IMR-90 (cell line): ENCODE measurements at places on chromosomes 6 and 20. TPM values are rescaled to one million over a fixed set of nuclear protein-coding genes. Genes with fewer than 3 reads are reported as not detected.

Gene SCGN
- not detected in 2 replicates for total RNA-seq

- DNase-seq = no peak
These were observed 461.8 kb downstream of the CDKAL1 start for GRCh38 chr6:20996099-20996498.

GRCh38 chr20:52937591-52938100, 34.5 kb upstream of the TSHZ2 start:
- DNase-seq = no peak

DNA sequence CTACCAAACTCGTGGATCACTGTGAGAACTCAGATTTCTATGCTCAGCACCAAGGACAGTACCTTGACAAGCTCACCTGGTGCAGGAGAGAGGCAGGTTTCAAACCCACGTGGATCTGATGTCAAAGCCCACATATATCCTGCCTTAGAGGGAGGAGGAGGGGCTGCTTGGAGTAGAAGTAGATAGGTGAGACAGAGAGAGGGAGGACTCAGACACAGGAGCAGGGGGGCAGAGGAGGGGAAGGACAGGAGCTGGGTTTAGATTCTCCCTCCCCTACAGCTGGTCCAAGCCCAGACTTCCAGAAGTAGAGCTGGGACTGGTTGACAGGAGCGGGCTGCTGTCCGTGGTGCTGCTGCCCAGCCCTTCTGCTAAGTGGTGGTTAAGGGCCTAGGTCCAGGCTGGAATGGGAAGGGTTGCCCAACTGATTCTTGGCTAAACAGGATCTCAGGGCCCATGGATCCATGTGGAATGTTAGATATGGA, 77.5 kb downstream of the CDH22 start:
- DNase-seq = peak; percentile 24

DNA sequence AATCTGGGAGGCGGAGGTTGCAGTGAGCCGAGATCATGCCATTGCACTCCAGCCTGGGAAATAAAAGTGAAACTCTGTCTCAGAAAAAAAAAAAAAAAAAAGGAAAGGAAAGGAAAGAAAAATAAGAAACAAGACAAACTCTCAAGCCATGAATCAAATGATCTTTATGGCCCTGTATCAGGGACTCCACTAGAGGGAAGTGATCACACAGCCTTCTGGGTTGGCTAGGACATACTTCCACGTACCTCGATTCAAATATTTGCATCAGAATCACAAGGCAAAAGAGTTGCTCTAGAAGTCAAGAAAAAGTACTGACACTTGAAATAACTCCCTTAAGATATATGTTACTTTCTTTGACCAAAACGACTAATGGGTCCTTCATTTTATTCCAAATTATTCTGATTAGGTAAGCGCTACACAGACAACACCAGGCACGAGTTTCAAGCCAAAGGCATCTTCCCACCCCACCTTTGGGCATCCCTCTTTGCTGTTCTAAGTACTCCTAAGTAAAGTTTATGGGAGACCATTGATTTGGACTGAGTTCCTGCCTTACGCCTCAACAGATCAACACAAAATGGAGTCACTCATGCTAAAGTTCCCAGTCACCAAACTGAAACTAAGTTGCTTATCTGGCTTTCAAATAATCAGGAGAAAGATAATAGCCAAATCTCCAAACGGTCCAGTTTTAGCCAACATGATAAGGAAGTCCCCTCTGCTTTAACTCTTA, 77.5 kb upstream of the NT5E start:
- DNase-seq = no peak

Gene ZBTB9
- total RNA-seq = 5.4 and 5.6 TPM in 2 replicates

GRCh38 chr20:58127701-58128111, 100.7 kb downstream of the ANKRD60 start:
- DNase-seq = peak; percentile 22

DNA sequence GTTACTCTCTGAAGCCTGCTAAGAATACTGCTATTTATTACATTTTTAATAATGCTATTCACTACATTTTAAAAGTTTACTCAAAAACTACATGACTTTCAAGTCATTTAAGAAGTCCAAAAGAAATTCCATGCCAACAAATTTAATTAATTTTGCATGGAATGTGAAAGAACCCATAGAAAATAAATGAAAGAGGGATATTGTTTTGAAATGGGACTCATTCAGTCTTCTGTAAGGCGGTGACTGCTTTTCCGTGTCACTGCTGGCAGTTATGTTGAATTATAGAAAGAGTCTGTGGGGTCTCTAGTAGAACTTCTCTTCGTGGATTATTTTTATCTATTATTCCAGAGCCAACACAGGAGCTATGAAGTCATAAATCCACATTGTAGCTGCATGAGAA, 211.2 kb downstream of the LAMA2 start:
- no peak for DNase-seq

DNA sequence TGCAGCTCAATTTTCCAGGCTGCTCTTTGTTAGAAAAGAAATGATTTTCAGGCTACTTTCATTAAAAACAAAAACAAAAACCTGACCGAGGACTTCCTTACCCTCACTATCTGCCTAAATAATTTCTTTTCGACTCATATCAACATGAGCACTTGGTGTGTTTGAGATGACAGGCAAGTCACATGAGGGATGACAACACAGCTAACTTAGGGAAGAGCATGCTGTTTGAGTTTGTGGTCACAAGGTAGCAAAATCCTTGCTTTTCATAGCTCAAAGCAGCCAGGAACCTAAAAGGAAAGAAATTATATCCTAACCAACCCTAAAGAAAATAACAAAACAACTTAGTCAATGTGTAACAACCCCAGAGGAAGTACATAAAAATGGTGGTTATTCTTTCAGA, 459.5 kb downstream of the KIF16B start:
- no peak for DNase-seq

DNA sequence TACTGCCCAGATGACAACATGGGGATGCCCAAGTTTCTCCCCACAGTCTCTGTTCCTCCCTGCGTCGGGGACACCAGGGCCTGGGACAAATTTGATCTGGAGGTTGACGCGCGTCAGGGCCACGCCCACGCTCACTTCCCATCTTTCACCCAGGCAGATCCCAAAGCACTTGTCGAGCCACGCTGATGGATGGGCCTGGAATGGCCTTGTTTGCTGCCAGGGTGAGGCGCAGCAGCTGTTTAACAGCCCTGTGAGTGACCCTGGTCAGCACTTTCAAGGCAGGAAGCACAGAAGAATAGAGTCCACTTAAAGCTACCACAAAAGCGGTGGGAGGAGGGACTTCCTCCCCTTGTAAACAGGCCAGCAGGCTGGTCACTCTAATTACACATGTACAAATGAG, 324.7 kb upstream of the JARID2 start:
- DNase-seq = peak; percentile 12
